ENCODE measurements at places on chromosomes 1 and 21.

DNA sequence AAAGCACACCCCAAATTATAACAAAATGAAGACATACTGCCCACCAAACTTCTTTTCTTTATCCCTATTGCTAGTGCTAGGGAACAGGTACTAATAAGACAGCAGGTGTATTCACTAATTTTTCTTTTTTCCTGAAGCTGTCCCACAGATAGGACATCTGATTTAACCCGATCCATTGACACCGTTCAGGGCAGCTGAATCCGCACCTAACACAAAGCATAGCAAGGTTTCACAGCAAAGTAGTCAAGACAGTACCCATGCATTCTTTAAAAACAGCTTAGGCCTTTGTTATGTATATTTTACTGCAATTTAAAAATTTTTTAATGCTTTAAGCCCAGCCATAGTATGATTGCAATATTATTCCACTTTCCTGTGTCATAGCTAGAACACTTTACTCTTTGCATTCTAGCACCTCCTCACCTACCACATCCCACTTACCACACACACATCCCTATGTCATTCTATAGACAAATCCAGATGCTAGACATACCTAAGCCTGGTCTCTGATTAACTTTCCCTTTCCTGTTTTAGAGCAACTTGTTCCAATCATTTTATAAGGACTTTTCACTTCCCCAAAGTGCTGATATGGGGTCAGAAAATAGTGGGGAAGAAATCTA is 40.4 kb downstream of the GATAD2B start:
- no peak for DNase-seq

- DNase-seq: no peak
These were observed 17.6 kb upstream of the TMEM125 start for GRCh38 chr1:43252225-43252624.

- DNase-seq: no peak
These were observed 20.4 kb upstream of the UBXN10 start for GRCh38 chr1:20165522-20165951.

GRCh38 chr1:10897981-10898728 is 101.7 kb upstream of the CASZ1 start:
- peak; percentile 77 for DNase-seq

GRCh38 chr1:164675342-164675904 is 116.4 kb downstream of the PBX1 start:
- peak; percentile 52 for DNase-seq

GRCh38 chr1:212712451-212713303 is 13.0 kb upstream of the BATF3 start:
- DNase-seq: no peak

All from PC-9 (cell line).